ENCODE measurements at places on chromosomes 7 and 10. TPM values are rescaled to one million over a fixed set of nuclear protein-coding genes. Genes with fewer than 3 reads are reported as not detected.

DNA sequence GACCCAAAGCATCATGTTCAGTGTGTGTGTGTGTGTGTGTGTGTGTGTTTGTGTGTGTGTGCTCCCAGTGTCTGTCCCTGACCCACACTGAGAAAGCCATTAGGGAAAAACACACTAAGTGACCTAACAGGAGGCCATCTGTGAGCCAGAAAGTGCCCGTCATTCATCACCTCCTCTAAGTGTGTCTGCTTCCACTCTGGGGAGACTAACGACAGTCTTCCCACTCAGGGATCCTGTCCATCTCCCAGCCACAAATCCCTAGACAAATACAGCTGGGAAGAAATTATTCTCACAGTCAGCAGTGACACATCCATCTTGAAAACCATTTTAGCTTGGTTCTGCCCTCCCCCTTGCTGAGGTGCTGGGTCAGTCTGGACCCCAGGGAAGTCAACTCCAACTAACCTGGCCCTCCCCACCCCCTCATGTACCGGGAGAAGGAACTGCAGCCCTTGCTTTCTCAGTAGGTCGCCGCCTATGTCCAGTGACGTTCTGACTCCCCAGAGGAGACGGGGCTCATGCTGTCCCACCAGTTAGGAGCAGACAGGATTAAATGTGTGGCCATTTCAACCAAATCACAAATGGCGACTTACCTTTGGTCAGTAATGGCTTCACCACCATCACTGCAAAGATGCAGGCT is 296.5 kb upstream of the ZNF32 start:
- no peak for DNase-seq

- DNase-seq: no peak
Observed at GRCh38 chr7:92325173-92325572, 79.4 kb downstream of the ANKIB1 start.

GRCh38 chr10:133278577-133279265 is 2.1 kb upstream of the ADAM8 start:
- no peak for DNase-seq

- DNase-seq: no peak
Observed at GRCh38 chr7:44184206-44184872, 4.9 kb downstream of the GCK start.

DNA sequence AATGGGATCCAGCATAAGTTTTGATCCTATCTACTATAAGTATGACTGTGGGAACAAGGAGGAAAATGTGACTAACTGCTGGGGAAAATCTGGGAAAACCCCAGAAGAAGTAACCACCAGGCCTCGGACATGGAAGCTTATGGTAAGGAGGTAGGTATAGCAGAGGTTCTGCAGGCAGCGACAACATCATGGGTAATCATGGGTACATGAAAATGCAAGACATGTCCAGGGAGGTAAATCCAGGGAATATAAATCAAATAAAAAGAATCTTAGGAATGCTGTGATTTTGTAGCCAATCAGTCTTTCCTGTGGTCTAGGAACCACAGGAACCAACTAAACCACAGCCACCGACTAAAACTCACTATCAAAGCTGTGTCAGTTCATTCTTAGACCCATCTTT is 168.3 kb upstream of the NPY start:
- DNase-seq: no peak

DNA sequence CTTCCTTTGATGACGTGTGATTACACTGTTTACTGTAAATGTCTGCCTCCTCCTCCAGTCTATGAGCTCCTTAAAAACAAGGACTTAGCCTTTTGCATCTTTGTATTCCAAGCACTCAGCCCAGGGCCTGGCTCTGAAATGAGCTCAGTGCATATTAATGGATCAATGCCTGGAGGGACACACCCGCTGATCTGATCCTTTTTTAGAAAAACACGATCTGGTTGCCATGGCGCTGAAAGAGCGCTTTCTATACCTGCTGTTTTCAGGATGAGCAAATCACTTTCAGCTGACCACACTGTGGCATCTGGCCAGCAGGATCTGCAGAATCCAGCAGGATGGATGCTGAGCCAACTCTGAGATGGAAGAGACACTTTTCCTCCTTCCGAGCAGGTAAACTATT is 37.8 kb upstream of the GARS1 start:
- no peak for DNase-seq

- no peak for DNase-seq
Observed at GRCh38 chr10:88794731-88795130, 7.8 kb upstream of the LIPM start.

DNA sequence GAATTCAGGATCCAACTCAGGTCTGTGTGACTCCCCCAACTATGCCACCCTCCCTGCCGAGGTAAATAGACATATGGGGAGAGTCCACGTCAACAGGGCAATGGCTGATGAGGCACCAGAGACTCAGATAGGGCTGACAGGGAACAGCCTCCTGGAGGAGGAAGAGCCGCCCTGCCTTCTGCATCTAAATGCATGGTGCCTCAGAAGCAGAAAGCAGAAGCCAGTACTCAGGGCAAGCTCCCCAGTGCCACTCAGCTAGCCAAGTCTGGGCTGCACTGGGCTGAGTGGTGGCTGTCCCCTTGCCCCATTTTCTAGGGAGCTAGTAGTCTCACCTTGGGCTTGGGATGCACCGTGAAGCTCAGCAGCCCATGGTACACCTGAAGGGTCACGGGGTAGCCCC is 11.0 kb downstream of the RRP12 start:
- DNase-seq: no peak

DNA sequence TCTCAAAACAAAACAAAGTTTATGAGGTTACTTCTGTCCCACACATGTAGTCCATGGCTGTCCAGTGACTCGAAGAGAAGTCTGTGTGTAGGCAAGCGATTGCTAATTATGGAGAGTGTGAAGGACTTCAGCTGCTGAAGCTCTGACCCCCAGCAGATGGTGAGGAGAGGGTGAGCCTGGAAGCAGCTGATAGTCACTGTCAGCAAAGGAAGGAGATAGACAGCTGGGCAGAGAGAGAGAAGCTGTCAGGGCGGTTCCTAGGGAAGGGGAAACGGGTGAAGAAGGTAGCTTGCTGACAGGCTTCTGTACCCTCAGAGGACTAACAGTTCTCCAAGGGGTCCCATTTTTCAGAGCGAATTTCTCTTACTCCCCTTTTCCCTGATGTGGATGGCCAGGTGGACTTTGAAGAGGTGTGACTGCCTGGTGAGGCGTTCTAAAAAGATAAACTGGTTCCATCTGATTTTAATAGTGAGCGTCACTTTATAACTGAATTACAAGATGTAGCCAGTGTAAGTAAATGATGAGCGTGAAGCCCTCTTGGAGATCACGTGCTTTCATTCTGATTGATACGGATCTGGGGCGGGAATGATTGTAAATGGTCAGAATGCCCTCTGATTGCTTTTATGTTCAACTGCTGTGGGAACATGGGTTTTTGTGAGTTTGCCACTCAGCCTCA is 12.1 kb downstream of the ZSCAN21 start:
- DNase-seq: no peak

DNA sequence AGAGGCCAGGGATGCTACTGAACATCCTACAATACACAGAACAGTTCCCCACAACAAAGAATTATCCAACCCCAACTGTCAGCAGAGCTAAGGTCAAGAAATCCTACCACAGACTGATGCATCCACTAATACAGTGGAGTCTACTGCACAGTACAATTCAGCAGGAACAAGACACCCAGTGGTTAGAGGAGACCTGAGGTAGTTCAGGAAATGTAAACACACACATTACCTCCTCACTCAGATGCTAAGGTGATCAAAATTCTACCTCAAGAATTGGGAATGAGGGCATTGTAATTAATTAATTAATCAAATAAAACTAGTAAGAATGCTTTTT is 91.4 kb downstream of the ZFAND4 start:
- no peak for DNase-seq

DNA sequence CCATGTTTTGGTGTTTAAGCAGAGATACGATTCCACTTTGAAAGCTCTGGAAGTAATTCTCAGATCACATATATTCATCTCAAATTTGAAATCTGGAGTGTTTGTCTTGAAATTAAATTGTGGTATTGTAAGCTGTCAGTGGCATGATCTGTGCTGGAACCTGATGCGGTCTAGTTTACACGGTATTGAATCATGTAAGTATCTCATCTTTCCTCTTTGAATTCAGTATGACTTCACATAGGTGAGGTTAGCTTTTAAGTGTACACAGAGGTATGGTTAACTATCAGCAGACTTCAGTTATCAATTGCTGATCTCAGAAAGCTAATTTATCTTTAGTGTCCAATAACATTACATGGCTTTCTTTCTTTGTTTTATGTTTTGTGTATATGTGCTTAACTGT is 155.2 kb downstream of the MGMT start:
- no peak for DNase-seq

GRCh38 chr10:131453721-131454634 is 142.5 kb upstream of the TCERG1L start:
- DNase-seq: peak; percentile 86

DNA sequence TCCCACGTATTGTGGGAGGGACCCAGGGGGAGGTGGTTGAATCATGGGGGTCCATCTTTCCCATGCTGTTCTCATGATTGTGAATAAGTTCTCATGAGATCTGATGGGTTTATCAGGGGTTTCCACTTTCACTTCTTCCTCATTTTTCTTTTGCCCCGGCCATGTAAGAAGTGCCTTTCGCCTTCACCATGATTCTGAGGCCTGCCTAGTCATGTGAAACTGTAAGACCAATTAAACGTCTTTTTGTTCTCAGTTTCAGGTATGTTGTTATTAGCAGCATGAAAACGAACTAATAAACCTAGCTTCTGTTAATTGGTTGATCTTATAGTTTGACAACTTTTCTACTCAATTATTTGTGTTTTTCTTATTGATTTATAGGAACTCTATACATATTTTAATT is 206.3 kb downstream of the NXPH1 start:
- DNase-seq: no peak

DNA sequence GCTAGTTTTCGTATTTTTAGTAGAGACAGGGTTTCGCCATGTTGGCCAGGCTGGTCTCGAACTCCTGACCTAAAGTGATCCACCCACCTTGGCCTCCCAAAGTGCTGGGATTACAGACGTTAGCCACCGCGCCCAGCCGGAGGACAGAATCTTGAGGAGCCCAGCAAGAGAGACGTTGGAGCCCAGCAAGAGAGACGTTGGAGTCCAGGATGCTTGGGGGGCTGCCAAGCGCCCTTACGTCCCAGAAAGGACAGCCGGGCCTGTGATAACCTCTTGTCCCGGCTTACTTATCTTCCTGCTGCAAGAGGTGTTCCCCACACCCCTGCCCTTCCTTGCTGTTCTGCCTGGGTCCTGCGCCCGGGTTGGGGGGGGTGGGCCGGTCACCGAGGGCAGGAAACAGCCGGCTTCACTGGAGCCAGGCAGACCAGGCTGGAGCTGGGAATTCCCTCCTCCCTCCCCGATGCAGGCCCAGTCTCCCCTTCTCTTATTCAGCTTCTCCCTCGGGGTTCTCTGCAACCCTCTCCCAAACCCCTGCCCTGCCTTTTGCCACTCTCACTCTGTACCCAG is 1.9 kb upstream of the EPHB4 start:
- no peak for DNase-seq

GRCh38 chr7:146741911-146742310 is 625.3 kb downstream of the CNTNAP2 start:
- no peak for DNase-seq

GRCh38 chr10:66180581-66181318 is 745.1 kb upstream of the LRRTM3 start:
- peak; percentile 41 for DNase-seq

GRCh38 chr7:37952240-37952639 is 31.8 kb downstream of the EPDR1 start:
- DNase-seq: no peak

- no peak for DNase-seq
Observed at GRCh38 chr7:67512481-67512880, 515.8 kb downstream of the TYW1 start.

MET gene
- polyA plus RNA-seq: 48.3 TPM

CCDC172 gene
- polyA plus RNA-seq: not detected

PRSS1 gene
- polyA plus RNA-seq: not detected

SOSTDC1 gene
- 60.6 TPM for polyA plus RNA-seq

TRUB1 gene
- polyA plus RNA-seq: 39.4 TPM

UNC5B gene
- polyA plus RNA-seq: 48.3 TPM

CPA2 gene
- 0.39 TPM for polyA plus RNA-seq

All from right renal cortex interstitium (tissue), 3 donors.